ENCODE measurements at places on chromosomes 1 and 21.

DNA sequence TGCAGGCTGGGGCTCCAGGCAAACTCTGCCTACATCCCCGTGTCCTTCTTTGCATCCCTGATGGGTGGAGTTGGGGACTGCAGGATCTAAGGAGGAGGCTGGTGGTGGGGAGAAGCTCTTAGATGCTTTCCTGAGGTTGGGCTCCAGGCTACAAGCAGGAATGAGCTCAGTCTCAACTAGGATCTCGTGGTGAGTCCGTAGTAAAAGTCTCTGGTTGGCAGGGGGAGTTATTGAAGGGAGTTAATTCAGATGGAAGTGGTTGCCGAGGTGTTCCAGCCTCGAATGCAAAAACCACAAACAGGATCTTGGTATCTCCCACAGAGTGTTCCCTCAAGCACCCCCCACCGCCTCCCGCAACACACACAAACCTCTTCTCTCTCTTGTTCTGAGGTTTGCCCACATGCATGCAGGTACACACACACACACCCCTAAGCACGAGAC, 35.0 kb downstream of the TMCC2 start:
- DNase-seq: peak; percentile 41

DNA sequence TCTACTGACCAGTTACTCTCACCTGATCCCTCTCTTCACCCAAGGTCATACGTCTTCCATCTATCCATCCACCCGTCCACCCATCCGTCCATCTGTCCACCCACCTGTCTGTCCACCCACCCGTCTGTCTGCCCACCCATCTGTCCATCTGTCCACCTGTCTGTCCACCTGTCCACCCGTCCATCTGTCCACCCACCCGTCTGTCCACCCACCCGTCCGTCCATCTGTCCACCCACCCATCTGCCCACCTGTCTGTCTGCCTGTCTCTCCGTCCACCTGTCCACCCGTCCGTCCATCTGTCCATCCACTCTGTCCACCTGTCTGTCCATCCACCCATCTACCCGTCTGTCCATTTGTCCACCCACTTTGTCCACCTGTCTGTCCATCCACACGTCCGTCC, 11.8 kb upstream of the KIF26B start:
- no peak for DNase-seq

DNA sequence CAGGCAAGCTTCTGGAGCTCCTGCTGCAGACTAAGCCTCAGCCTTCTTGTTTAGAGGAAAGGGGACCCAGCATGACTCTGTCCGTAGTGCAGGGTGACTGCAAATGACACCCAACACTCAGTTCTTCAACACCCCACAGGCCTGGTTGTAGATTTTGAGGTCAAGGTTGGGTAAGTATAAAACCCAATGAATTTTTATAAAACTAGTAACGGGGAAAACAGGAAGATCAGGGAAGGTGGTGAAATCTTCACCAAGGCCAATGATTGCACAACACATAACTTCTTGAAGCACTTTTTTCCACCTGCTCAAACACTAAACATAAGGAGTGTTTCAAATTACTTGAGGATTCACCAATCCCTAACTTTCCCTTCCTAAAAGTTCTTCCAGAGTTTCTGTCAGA, 89.4 kb upstream of the JAK1 start:
- DNase-seq: peak; percentile 42

DNA sequence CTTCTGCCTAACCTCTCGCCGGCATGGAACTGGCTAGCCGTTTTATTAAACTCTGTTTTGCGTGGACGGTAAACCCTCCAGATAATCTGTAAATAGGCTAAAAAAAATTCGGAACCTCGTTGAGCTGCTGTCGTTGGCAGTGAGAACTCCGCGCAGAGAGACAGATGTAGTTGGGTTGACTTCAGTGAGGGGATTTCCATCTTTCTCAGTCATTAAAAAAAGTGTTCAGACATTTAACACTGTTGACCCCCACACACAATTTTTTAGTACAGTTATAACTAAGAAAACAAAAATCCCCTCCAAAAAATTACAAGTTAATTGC, 464 bp downstream of the PARK7 start:
- peak; percentile 36 for DNase-seq

DNA sequence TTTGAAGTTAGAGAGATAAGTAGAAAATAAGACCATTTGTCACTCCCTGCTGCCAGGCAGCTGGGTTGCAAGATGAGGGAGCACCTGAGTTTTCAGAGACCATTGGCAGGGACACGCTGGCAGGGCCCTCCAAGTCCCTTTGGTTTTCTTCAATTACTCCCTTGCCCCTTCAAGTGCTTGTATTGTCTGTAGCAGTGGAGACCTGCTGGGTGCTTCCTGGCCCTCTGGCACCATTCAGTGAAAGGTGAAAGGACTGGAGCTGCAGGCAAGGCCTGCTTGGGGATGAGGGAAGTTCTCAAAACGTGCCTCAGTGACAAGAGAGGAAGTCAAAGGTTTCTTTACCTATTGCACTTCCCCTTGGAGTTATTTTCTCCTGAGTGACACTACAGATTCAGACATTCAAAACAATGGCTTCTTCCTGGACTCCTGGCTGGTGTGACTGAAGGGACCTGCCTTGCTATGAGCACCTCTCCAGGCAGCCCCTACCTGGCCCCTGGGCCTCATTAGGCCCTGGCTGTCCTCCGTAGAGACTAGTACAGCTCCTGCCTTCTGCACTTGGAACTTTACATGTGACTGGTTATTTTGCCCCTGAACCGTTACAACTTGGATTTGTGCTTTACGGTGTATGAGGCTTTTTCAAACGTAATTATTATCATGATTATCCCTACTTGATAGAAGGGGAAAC, 100.1 kb downstream of the C1orf21 start:
- no peak for DNase-seq

DNA sequence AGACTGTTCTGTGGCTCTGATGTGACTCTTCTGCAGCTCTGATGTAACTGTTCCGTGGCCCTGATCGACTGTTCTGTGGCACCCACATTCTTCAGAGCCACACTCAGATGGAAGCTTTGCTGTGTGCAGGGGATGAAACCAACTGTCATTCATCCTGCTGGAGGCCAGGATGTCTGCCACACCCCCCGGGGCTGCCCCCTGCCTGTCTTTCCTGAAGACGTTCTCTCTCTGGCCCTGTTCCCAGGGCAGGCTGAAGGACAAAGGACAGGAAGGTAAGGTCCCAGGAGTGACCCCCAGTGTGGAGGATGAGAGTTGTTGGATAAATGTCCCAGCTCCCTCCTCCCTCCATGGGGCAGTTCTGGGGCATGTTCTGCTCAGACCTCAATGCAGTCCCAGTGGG, 29.4 kb upstream of the UMODL1 start:
- peak; percentile 13 for DNase-seq

GRCh38 chr1:245375789-245376460, 221.1 kb downstream of the KIF26B start:
- DNase-seq: peak; percentile 9

- peak; percentile 96 for DNase-seq
These were observed 57.9 kb downstream of the DDAH1 start for GRCh38 chr1:85406887-85407533.

DNA sequence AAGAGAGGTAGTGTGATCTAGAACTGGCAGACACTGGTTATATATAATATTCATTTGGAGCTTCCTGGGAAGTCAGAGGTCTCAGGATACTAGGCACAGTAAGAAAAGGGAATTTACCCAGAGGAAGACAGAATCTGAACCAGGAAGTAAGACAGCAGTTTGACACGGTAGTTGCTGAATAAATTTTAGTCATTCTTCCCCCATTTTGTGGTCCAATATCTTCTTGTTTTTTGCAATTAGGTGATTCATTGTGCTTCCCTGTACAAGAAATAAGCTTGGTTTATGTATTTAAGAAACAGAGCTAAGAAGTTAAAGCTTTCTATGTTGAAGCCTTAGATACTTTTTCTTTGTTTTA, 1.3 kb downstream of the TMEM167B start:
- peak; percentile 58 for DNase-seq

- DNase-seq: no peak
These were observed 13.7 kb upstream of the PIGC start for GRCh38 chr1:172457479-172458130.

- DNase-seq: no peak
These were observed 116.4 kb downstream of the GLIS1 start for GRCh38 chr1:53622531-53622930.

- no peak for DNase-seq
These were observed 148.7 kb downstream of the PGBD5 start for GRCh38 chr1:230277201-230278025.

DNA sequence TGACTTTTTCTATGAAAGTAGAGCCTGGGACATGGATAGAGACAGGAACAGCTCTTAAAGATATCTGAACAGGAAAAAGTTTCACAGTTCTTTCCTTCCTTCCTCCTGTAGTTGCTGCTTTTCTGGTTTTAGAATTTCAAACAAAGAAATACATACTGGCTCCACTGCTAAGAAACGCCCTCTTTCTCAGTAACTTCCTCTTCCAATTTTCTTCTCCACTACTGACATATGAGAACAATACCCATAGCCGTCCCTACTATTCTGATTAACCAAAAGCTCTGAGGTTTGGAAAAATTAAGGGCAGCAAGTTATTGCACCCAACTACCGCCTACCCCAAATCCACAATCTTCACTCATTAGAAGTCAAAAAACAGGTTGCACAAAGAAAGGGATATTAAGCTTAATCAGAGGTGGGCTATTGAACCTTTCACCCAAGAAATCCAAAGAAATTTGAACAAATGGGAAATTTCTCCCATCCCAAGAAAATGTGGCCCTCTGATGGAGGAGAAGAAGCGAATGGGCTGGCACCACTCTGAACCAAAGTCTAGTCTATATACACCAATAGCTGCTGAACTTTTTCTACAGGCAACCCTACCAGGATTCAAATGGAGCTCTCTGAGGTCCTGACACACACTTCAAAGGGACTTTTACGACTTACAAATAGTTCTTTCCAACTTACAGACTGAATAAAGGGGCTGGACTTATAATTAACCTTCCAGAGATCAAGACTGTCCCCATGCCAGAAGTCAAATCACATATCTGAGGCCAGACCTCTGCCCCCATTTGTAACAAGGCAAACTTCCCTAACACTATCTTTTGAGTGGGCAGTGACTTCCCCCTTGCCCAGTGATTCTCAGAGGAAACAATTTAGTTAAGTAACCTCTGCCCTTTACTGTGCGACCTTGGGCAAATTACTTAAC, 1.7 kb downstream of the WASF2 start:
- peak; percentile 44 for DNase-seq

DNA sequence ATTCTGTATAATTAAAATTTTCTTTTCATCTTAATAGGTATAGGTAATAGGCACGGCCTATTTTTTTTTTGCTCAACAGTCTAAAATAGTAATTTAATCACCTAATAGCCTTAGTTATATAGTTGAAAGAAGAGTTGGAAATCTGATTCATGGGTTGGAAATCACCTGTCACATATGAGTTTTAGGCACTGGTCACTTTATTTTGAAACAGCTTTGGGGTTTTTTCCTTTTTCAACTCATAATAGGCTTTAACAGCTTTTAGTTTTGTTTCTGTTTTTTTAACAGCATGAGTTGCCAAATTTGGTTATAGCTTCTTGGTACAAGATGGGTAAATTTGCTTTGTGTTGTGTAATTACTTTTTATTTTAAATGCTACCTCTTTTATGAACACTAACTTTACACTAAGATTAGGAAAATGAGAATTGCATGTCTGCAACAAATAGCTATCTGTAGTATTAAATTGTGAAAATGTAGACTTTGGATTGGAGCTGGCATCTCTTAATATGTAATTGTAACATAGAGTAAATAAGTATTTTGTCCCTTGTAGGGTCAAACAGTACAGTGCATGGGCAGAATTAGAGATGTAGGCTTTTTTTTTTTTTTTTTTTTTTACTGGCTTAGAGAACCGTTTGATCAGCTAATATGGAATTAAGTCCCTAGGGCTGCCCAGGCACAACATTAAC, 109.8 kb downstream of the OSBPL9 start:
- DNase-seq: no peak

DNA sequence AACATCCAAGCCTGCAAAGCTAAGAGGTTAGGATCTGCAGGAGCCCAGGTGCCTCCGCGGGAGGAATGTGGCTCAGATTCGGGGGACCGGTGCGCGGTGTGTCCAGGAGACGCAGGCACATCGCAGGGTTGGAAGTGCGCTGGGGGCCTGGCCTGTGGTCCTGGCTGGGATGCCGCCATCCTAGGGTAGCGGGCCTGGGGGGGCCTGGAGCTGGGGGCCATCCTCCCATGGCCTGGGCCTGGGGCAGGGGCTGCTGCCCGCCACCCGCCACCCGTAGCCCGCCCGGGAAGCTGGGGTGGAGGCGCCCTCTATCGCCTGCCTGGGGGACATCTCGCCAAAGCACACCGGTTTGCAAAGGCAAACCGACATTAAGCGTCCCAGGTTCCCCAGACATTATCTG, 170.6 kb upstream of the ARHGEF16 start:
- DNase-seq: peak; percentile 16

DNA sequence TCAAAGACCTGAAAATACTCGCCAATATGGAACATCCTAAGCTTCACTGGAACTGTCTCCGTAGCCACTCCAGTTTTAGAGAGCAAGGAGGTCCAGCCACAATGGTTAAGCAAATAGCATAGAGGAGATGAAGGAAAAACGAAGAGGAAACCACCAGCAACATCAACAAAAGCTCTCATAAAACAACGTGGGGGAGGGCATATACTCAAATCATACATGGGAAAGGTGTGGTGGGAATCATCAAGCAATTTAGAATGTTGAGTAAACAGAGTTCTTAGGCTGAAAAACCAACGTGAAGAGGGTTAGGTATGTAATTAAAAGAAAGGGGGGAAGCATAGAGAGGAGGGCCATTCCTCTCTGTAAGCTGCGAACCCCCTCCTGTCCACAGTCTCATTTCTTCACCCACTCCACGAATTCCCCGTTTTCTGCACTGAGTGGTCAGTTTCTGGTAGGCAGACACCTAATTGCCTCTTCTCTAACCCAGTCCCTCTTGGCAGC, 1.0 kb downstream of the TMEM59 start:
- no peak for DNase-seq

- no peak for DNase-seq
These were observed 29.3 kb downstream of the MYOG start for GRCh38 chr1:203056516-203056915.

- DNase-seq: peak; percentile 72
These were observed 20.0 kb upstream of the ALDH4A1 start for GRCh38 chr1:18922319-18922726.

DNA sequence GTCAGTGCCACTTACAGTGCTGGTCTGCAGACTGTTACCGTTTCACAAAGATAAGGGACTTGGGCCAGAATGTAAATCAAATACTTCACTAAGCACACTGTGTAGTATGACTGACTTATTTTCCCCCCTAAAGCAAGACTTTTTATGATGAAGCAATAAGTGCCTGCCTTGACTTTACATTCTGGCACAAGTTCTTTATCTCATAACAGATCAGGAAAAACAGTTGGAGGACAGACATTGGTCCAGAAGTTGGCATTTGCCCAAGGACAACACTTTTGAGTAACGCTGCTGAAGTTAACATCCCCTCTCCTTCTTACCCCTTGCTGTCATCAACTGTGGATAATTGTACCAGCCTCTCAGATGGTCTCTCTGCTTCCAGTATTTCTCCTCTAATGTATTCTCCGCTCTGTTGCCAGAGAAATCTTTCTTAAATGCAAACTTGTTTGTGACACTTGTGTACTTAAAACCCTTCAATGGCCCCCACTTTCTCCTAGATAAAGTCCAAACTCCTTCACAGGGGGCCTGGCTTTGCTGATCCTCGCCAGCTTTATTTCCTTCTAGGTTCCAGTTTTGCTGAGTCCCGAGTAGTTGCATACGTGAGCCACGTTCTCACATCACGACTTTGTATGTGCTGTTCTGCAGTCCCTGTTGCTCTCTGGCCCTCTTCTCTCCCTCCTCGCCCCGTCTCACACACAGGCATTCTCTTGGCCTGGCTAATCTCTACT, 45.7 kb downstream of the S1PR1 start:
- DNase-seq: peak; percentile 76

GRCh38 chr1:82874041-82874440, 1073.3 kb downstream of the ADGRL2 start:
- DNase-seq: no peak
